GOT3 (cell line): ENCODE measurements at places on chromosomes 11 and 22.
A peak's percentile ranks its signal among the peaks of the same experiment; 100 is the strongest.

GRCh38 chr11:121032546-121032945, 8.6 kb downstream of the TBCEL start:
- DNase-seq, result no peak

- DNase-seq, result no peak
Measured at GRCh38 chr22:45335021-45335818, 25.5 kb downstream of the FAM118A start.

GRCh38 chr22:29700900-29701154, 19.0 kb upstream of the CABP7 start:
- DNase-seq, result no peak

GRCh38 chr22:50027639-50028537, 15.3 kb upstream of the IL17REL start:
- no peak for DNase-seq

GRCh38 chr22:49150801-49151221, 676.9 kb downstream of the BRD1 start:
- no peak for DNase-seq

GRCh38 chr11:110110854-110111253, 17.7 kb downstream of the ZC3H12C start:
- DNase-seq, result no peak

GRCh38 chr22:43867839-43868635, 5.7 kb upstream of the SULT4A1 start:
- no peak for DNase-seq

DNA sequence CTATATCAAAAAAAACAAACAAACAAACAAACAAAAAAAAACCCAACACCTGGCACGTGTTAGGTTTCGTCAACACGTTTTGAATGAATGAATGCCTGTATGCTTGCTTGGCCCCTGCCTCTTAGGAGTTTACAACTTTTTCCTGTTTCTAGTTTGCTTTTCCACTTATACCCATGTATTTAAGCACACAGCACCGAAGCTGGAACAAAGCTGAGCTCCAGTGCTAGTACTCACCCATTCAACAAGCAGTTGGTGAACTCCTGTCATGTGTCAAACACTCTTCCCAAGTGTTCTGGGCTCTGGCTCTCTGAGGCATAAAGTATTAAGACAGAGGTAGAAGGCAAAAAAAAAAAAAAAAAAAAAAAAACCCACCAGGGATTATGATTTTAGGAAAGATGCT, 599.3 kb downstream of the BUD13 start:
- no peak for DNase-seq

DNA sequence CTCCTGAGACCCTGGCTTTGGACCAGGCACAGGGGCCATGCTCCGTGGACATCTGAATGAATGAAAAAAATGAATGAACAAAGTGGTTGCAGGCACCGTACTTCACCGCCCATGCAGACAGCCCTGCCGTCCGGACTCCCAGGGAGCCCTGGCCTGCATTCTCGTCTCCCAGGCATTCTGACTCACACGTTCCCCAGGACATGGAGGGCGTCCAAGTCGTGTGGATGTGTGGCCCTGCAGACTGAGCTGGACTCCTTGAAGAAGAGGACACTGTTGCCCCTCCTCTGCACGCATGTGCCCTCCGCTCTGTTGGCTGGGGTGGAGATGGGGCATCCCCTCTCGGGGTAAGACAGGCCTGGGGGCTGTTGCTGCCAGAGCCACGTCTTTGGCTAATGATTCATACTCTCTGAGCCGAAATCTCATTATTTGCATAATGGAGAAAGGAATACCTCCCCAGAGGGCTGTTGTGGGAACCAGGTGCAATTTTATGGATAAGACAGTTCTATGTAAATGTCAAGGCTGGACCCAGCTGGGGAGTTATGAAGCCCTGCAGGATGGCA, 49.7 kb downstream of the RTL6 start:
- DNase-seq, result peak; percentile 85

DNA sequence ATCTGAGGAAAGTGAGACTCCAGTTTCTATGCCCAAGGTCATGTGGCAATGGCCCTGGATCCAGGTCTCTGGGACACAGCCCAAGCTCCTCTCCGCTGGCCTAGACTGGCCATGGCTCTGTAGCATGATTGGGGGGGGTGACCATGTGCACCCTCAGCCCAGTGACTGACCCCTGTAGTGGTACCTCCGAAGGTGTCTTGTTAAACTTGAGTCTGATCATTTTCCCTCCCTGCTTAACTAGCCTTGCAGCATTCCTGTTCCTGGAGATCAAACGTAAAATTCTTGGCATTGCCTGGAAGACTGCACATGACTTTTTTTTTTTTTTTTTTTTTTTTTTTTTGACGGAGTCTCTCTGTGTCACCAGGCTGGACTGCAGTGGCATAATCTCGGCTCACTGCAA, 1116.0 kb downstream of the TBC1D22A start:
- DNase-seq, result no peak

- DNase-seq, result no peak
Measured at GRCh38 chr11:87315229-87315628, 277.5 kb downstream of the TMEM135 start.

DNA sequence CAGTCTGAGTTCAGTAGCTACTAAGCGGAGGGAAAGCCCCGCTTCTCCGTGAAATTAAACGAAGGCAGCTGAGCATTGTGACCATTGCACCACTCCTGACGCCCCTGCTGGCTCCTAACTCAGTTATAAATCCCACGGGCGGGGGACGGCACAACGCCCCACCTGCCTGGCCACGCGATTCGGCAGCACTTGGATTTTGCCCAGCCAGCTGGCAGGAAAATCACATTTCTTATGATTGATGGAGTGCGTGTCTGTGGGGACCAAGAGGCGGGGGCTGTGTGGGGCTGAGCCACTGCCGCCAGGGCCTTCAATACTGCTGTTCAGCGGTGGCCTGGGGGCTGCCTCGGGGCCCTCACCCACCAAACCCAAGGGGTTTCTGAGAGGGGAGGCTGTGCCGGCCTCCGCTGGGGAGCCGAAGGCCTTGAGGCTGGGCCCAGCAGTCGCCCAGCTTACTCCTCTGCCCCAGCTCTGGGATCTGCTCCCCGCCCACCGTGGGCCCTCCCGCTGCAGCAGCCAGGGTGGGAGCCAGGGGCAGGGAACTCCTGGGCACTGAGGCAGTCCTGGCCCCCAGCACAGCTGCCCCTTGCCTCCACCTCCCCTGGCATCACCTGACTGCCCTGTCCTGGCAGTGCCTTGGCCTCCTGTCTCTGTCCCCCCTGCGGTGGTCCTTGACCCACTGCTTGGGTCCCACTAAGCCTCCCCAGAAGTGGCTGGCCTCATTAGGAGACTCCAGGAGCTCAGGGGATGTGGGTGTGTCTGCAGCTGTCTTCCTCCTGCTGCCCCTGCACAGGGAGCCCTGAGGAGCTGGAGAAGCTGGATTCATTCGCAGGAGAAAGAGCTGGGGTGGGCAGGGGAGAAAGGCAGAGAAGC, 30.7 kb downstream of the SHISAL1 start:
- no peak for DNase-seq

DNA sequence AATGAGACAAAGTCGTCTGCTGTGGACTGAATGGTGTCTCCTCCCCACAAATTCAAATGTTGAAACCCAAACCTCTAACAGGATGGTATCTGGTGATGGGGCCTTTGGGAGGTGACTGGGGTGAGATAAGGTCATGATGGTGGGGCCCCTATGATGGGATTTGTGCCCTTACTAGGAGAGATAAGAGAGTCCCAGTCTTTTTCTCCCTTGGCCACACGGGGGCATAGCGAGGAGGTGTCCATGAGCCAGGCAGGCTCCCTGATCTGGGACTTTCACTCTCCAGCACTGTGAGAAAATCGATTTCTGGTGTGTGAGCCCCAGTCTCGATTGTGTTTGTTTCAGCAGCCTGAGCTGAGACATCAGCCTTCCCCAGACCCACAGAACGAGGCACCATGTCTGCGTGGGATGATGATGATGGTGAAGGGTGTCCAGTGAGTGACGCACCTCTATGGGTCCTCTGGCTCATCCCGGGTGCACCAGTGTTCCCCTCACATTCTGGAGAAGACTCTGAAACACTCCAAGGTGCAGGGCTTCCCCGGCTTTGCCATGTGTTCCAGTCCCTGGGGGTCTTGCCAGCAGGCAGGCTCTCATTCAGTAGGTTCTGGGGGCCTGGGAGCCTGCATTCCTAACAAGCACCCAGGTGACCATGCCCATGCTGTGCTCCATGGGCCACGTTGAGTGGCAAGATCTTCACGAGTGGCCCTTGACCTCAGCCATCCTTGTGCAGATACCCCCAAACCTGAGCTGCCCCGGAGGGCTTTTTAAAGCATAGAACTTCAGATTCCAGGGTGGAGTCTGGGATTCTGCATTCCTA, 363.0 kb downstream of the CTTN start:
- no peak for DNase-seq

GRCh38 chr11:115347106-115347505, 157.1 kb downstream of the CADM1 start:
- DNase-seq, result no peak

GRCh38 chr11:119722281-119722794, 6.7 kb downstream of the NECTIN1 start:
- DNase-seq, result no peak

GRCh38 chr22:29892315-29893156, 9.6 kb downstream of the MTMR3 start:
- DNase-seq, result no peak

GRCh38 chr11:21066030-21066429, 396.6 kb downstream of the NELL1 start:
- DNase-seq, result no peak

GRCh38 chr11:105000167-105000566, 22.8 kb downstream of the CASP5 start:
- no peak for DNase-seq

- DNase-seq, result peak; percentile 90
Measured at GRCh38 chr22:33920927-33921524, 750 bp upstream of the LARGE1 start.

DNA sequence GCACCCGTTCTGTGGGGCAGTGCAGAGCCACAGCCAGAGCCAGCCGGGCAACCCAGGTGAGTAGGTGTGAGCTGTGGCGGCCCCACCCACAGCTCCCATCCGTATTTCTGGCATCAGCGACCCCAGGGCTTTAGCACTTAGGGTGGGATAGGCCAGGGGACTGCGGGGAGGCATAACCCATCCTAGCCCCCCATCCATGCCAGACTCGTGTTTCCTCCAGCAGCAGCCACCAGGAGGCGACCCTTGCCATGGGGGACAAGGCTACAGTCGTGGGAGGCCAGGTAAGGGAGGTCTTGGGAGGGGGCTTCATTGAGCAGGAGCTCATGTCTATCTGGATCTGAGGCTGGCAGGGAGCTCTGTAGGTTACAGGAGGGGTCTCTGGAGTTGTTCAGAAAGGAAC, 873 bp downstream of the OTOG start:
- DNase-seq, result no peak

- DNase-seq, result no peak
Measured at GRCh38 chr11:84564180-84564866, 1062.8 kb downstream of the DLG2 start.

DNA sequence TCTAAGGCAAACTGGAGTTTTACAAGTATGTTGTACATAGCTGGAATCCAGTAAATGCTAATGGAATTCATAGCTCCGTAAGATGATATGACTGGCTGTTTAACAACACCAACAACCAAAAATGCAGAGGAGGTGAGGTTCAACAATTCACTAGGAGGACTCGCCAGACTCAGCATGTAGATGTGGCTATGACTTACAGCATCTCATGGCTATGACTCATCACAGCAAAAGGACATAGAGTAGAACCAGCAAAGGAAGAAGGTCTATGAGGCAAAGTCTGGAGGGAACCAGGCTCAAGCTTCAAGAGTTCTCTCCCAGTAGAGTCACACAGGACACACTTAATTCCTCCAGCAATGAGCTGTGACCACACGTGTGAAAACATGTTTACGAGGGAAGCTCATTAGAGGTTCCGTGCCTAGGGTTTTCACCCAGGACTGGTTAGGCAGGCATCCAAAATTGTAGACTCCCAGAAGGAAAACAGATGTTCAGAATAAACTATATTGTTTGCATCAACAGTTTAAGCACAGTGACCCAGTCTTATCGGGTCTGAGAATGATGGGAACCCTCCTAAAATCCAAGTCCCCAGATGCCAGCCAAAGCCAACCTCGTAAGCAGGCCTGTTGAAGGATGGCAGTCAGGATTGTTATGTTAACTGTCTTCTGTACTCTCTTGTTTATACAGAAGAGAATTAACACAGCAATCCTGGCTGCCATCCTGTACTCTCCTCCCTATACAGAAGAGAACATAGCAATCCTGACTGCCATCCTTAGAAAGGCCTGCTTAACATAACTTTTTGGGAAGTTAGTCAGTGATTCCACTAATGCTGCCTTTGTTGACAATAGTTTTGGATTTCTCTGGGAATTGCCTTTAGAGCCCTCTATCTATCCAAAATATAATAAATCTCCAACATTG, 116.6 kb downstream of the LARGE1 start:
- DNase-seq, result no peak

- DNase-seq, result no peak
Measured at GRCh38 chr11:96905143-96905542, 515.3 kb downstream of the JRKL start.

- DNase-seq, result no peak
Measured at GRCh38 chr11:10436224-10436623, 18.8 kb upstream of the AMPD3 start.

- DNase-seq, result no peak
Measured at GRCh38 chr11:32311346-32312065, 123.8 kb downstream of the WT1 start.

- DNase-seq, result no peak
Measured at GRCh38 chr11:34448223-34448994, 9.7 kb downstream of the CAT start.

DNA sequence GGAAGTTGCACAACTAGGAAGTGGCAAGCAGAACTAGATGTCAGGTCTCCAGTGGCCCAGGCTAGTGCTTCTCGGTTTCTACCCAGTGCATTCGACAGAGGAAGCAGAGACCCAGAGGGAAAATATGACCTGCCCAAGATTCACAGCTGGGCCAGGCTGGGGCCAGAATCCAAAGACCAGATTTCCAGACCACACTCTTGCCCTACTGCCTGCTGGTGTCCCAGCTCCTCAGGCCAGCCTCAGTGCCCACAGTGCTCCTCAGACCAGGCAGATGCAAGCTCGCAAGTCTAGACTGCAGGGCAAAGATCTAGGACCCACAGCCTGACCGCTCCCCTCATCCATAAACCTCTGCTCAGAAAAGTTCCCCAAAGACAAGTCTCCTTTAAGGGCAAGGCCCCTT, 262.6 kb downstream of the BUD13 start:
- DNase-seq, result no peak

DNA sequence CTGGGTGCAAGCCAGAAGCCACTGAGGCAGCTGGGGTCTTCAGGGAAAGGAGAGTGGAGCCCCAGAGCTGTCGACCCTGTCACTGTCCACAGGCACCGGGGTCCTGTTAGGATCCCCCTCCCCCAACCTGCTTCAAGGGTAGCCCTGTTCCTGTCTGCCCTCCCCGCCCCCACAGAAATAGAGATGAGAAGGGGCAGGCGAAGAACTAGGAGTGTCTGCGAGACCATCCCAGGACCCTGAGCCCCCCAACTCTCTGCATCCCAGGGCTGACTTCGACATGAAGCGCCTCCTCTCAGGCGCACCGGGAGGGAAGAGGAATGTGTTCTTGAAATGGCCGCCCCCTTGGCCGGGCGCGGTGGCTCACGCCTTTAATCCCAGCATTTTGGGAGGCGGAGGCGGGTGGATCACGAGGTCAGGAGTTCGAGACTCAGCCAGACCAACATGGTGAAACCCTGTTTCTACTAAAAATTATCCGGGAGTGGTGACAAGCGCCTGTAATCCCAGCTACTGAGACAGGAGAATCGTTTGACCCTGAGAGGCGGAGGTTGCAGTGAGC, 607 bp upstream of the ZNF70 start:
- DNase-seq, result no peak
